Activated naive CD8-positive, alpha-beta T cell treated with anti-CD3 and anti-CD28 coated beads, Interleukin-2, amount 10 ng/mL, durations not matched to agents 7 days and 5 days (primary cell): ENCODE measurements at places on chromosomes 11 and 22. TPM values are rescaled to one million over a fixed set of nuclear protein-coding genes. Genes with fewer than 3 reads are reported as not detected.

TRIM48 gene
- not detected for total RNA-seq

DNA sequence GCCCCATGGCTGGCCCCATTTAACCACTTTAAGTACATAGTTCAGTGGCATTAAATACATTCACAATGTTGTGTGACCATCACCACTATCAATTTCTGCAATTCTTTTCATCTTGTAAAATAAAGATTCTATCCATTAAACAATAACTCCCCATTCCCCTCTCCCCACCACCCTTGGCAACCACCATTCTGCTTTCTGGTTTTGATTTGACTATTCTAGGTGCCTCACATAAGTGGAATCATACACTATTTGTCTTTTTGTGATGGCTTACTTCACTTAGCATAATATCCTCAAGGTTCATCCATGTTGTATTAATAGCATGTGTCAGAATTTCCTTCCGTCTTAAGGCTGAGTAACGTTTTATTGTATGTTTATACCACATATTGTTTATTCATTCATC is 7.0 kb downstream of the MYO7A start:
- DNase-seq, result no peak

SSTR3 gene
- 11.3 TPM for total RNA-seq

- DNase-seq, result no peak
Measured at GRCh38 chr11:101453682-101454081, 130.1 kb downstream of the TRPC6 start.

GRCh38 chr22:46070215-46070802 is 80.0 kb upstream of the PPARA start:
- peak; percentile 55 for DNase-seq

GRCh38 chr22:37849089-37849751 is at the start of gene EIF3L:
TSS of gene EIF3L (plus strand) at chr22:37849419. CDS start at chr22:37849450, 31 bp downstream.
- peak; percentile 88 for DNase-seq

- DNase-seq, result no peak
Measured at GRCh38 chr11:130247319-130247718, 67.4 kb downstream of the ZBTB44 start.

DNA sequence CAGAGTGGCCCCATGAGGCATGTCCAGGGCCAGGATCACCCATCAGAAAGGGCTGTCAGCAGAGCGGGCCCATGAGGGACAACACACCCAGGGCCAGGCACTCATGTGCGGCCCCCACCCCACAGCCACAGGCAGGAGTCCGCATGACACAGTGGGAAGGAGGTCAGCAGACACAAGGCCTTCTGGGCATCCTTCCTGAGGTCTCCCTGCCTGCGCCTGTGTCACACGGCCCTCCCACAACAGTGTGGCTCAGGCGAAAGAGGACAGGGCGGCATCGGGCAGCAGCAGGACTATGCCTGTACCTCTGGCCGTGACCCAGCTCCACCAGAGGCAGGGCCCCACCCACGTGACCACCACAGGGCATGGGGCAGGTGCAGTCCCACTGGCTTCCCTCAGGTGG is 27.1 kb downstream of the CHID1 start:
- no peak for DNase-seq

APOBEC3B gene
- 7.1 TPM for total RNA-seq

ABCC8 gene
- not detected for total RNA-seq

KRTAP5-10 gene
- not detected for total RNA-seq

PARVA gene
- total RNA-seq, result 0.61 TPM

GRCh38 chr11:73288873-73289707 is 17.0 kb downstream of the P2RY6 start:
- peak; percentile 69 for DNase-seq

GRCh38 chr11:63821411-63821810 is 8.2 kb downstream of the SPINDOC start:
- DNase-seq, result no peak

MEI1 gene
- 52.1 TPM for total RNA-seq

TNNT3 gene
- total RNA-seq, result 16.7 TPM

DNA sequence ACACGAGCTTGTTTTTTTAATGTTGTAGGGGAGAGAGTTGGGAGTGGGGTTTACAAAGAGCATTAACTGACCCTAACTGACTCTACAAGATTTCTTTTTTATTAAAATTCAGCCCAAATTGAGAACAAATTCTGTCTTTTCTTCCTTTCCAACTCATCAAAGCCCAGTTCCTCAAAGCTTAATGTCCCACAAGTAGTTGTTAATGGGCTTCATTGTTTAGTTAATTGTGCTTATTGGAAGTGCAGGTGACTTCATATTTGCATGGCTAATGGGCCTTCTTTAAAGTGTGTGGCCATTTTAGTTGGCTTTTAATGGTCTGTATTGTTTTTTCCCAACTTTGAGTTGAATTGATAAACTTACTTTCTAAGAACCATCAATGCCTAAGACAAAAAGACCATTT is 39.8 kb downstream of the MPPED2 start:
- no peak for DNase-seq

A4GALT gene
- total RNA-seq, result not detected

- no peak for DNase-seq
Measured at GRCh38 chr11:128504486-128504885, 82.9 kb downstream of the ETS1 start.

CASP5 gene
- not detected for total RNA-seq

IFITM10 gene
- total RNA-seq, result 1.3 TPM

VPREB1 gene
- not detected for total RNA-seq

DNA sequence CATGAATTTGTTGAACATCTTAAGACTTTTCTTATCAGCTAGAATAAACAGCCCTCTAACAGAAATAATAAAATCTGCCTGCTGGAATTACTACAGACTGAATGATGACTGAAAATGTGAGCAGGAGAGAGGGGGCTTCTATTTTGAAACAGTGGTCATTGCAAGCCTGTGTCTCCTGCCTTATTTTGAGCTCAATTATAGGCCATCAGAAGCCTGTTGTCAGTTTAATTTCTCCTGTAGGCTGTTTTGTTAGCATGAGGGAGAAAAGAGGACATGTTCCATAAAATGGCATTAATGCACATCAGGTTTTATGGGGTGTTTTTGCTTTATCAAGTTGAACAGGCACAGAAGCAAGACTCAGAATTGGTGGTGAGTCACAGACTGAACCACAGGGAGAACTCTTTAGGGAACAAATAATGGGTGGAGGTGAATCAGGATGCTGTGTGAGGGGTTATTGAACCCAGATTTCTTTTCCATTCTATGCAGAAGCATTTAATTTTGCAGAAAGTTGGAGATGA is 129.1 kb downstream of the PARVA start:
- DNase-seq, result no peak

DNA sequence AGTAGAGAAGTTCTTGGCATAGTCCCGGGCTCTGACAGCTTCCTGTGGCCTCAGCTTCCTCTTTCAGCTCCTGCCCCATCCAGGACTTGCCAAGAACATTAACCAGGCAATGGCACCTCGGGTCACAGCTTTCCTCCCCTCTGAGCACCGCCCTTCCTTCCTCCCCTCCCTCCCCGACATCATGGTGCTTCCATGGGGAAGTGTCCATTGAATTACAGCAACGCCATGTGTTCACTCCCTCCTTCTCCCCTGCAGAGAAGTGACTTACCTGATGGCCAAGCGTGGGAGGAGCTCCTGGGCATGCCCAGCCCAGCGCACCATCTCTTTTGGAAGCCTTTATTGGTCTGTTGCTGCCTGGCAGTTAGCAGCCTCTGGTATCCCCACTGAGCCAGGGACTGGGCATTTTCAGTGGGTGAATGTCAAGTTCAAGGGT is 25.8 kb upstream of the DAGLA start:
- no peak for DNase-seq

KMT5B gene
- 32.2 TPM for total RNA-seq

ADSL gene
- total RNA-seq, result 93.9 TPM

GRCh38 chr11:20369826-20370225 is 6.3 kb downstream of the HTATIP2 start:
- no peak for DNase-seq

TEX54 gene
- total RNA-seq, result not detected

DNA sequence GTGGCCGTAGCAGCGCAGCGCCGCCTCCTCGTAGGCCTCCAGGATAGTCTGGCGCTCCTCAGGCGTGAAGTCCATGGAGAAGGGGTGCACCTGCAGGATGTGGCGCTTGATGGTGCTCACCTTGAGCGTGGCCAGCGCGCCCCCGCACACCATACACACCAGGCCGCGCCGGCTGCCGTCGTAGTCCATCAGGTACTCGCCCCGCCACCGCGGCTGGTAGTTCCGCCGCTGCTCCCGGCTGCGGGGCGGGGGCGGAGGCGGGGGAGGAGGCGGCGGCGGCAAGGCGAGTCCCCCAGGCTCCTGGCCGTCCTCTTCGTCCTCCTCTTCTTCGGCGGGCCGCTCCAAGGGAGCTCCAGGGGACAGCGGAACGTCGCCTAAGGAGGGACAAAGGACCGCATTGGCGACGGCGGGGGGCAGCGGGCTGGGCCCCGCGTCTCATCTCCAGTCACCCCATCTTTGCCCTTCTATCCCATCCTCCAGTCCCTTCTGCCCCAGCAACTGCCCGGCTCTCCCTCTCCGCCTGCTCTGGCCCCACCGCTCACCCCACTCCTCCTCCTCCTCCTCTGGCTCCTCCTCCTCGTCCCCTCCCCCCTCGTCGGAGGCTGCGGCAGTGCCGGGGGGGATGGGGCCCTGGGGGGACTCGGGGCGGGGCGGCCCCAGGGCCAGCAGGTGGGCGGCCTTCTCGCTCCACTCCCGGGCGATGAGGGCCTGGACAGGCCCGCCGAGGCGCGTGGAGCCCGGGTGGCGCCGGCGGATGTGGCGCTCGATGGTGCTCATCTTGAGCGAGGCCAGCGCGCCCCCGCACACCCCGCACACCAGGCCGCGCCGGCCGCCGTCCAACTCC is 4.9 kb downstream of the ZFTA start:
- DNase-seq, result no peak

DNA sequence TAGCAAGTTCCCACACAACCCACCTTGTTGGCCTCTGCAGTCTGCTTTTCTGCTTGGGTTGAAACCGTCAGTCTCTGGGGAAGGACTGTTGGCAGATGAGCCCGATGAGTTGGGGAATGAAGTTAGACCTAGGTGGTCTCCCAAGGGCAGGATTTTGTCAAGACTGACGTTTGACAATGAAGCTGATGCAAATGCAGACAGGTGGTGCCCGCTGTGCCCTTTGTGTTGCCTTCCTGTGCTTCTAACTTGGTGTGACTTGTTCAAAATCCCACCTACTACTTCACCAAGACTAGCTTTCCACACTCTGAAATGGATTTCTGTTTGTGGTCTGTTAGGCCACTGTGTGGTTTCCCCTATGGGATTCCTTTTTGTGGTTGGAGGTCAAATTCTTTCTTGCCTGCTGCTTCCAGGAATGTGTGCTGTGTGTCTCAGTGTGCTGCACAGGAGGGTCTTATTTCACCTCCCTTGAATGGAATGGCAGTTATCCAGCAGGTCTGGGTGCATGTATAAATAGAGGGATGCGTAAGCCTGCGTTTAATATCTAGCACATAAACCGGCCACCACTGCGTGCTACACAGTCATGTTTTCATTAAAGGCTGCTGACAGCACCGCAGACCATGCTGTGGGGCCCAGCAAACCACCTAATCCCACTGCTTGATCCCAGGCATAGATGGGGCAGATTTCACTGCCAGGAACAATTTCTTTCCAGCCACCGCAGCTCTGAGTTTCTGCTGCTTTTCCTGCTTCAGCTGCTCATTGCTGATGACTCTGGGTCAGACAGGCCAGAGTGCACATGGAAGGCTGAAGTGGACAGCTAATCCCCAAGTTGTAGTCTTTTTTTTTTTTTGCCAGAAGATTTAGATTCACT is 44.8 kb downstream of the ADAMTS8 start:
- DNase-seq, result no peak

- DNase-seq, result no peak
Measured at GRCh38 chr22:22371031-22371541, 126.5 kb downstream of the VPREB1 start.

DNA sequence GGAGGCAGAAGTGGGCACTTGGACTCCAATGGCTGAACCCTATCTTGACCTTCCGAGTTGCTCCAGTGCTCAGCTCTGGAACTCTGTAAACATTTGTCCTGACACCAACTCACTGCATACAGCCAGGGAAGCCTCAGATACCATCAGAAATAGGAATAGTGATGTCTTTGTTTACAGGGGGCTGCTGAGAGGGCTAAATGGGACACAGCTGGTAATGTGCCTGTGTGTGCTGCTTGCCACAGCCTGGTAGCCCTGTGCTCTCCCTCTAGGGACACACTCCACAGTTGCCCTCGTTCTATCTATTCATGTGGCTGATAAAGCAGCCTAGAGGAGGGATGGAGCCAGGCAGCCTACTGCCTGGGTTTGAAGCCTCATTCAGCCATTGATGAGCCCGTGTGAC is 559.8 kb downstream of the MIAT start:
- no peak for DNase-seq

DNA sequence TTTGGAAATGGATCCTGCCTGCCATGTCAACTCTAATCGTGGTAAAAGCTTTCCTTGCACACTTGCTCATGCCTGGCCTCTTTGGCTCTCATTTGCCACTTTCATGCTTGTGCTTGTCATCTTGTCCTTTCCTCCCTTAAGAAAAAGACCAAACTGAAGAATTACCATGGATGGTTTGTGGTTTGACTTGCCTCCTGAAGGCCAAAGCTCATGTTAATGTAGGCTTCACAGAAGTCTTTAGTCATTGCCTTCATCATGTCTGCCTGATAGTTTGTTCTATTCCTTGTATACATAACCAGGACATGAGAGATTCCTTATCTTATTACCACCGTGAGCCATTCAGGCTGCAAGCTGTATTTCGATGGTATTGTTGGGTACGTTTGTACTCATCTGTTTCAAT is 17.3 kb downstream of the TEAD1 start:
- DNase-seq, result no peak

- peak; percentile 10 for DNase-seq
Measured at GRCh38 chr11:133904818-133905515, 51.8 kb downstream of the IGSF9B start.

SLC22A12 gene
- not detected for total RNA-seq
